ENCODE measurements at places on chromosomes 11 and 22.
A peak's percentile ranks its signal among the peaks of the same experiment; 100 is the strongest.

DNA sequence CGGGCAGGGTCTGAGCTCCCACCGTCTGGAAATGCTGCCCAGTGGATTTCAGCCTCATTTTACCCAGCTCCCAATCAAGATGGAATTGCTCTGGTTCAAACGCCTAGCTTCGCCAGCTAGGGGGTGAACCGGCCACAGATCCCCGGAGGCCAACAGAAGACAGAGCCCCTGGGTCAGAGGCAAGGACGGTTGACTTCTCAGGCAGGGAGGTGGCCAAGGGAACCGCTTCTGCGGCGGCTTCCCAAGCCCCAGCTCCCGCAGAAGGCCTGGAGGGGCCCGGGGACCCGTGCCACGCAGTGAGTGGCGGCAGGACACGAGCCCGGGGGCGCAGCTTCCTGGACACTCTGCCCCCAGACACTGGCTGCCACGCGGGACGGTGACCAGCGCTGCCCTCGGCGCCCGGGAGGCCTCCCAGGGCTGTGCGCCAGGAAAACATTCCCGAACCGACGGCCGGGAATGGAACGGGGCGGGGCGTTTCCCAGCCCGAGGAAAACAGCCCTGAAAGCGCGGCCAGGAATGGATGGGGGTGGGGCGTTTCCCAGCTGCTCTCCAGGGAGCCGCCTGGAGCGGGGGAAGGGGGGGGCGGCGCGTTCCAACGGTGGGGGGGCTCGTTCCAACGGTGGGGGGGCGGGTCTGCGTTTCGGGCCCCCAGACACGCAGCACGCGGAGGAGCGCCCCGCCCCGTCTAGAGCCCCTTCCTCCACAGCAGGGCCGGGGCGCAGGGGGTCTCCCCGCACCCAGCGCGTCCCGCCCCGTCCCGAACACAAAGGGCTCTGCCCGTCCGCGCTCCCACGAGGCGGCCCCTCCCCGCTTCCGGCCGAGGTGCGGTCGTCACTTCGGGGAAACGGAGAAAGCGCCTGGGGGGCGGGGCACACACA, 13.5 kb upstream of the B4GALNT4 start:
- peak; percentile 97 for DNase-seq

DNA sequence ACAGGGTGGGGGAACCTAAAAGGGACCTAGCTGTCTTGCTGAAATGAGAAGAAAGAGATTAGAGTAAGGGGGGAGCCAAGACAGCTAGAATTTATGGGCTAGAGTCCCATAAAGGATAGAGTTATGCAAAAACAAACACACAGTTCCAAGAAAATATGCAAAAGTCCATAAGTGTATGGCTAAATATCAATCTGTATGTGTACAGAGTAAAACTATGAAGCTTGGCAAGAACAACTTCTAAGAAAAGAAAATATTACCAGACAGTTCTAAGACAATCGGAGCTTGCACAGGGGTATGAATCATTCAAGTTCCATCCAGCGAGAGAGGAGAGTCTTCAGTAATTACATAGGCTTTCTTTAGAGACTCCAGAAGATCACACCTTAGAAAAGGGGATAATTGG, 41.8 kb downstream of the GDPD4 start:
- DNase-seq, result no peak

GRCh38 chr11:130830566-130830965, 85.7 kb downstream of the SNX19 start:
- no peak for DNase-seq

DNA sequence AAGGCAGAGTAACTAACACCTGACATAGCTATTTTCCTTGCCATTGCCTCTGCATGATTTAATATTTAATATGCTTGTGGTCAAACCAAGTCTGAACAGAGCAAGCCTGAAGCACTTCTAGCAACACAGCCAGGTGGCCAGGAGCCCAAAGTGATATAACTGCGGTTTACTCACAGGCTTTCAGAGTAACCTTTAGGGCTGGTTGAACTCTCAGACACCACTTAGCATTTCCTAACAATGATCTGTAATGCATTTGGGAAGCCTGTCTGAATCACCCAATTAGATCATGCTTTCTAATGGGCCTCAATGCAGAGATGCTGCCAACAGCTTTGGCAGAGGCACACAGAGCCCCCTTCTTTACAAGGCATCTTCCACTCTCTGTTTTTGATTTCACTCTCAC, 96.1 kb downstream of the FDX1 start:
- peak; percentile 63 for DNase-seq

- no peak for DNase-seq
Observed at GRCh38 chr11:103940551-103940950, 95.9 kb upstream of the DDI1 start.

DNA sequence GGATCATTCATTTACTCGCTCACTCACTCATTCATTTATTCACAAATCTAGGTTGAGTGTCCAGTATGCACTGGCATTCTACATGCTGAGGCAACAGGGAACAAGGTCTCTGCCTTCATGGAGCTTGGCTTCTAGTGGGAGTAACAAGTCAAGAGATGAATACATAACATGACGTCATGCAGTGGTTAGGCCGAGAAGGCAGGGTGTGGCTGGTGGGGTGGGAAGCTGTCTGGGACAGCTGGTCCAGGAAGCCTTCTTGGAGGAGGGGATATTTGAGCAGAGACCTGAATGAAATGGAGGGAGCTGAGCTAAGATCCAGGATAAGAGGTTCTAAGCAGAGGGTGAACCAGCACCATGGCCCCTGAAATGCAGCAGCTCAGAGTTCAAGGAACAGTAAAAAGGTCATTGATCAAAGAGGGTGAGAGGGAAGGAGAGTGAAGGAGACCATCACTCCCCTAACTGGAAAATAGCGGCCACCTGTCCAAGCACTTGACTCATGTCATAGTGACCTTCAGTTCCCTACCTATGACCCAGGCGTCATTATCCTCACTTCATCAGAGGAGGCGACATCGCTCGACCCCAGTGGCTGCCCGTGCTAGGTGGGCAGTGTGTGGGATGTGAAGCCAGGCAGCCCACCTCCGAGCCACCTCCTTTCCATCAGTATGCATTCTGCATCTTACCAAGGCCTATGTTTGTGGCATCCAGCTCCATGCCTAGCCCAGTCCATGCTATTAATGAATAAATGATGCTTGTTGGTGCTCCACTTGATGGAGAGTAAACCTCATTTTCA, 105.0 kb downstream of the TSPAN18 start:
- DNase-seq, result no peak

GRCh38 chr22:27416511-27417420, 384.8 kb downstream of the MN1 start:
- DNase-seq, result peak; percentile 83

GRCh38 chr22:21068681-21069276, 23.0 kb downstream of the LRRC74B start:
- no peak for DNase-seq

- DNase-seq, result no peak
Observed at GRCh38 chr11:134488512-134488911, 76.5 kb upstream of the B3GAT1 start.

All from fibroblast of skin of left quadriceps (primary cell).